ENCODE measurements at places on chromosomes 1 and 21. TPM values are rescaled to one million over a fixed set of nuclear protein-coding genes. Genes with fewer than 3 reads are reported as not detected.

- DNase-seq = no peak
- no peaks in the 10 kb centered on the region for H3K27me3 ChIP-seq
- no peaks in the 10 kb centered on the region for H3K4me1 ChIP-seq
- H3K36me3 ChIP-seq = no peaks in the 10 kb centered on the region
Observed at GRCh38 chr1:225021037-225021436, 91.6 kb downstream of the DNAH14 start.

GRCh38 chr1:46413596-46413985 lies 19.5 kb downstream of the FAAH start:
- H3K27me3 ChIP-seq = peaks cover 17% of the 10 kb centered on the region
- H3K4me1 ChIP-seq = no peaks in the 10 kb centered on the region
- H3K36me3 ChIP-seq = no peaks in the 10 kb centered on the region
- no peak overlapping the region for H3K27ac ChIP-seq
- no peak overlapping the region for H3K4me3 ChIP-seq
- DNase-seq = peak; percentile 86

DNA sequence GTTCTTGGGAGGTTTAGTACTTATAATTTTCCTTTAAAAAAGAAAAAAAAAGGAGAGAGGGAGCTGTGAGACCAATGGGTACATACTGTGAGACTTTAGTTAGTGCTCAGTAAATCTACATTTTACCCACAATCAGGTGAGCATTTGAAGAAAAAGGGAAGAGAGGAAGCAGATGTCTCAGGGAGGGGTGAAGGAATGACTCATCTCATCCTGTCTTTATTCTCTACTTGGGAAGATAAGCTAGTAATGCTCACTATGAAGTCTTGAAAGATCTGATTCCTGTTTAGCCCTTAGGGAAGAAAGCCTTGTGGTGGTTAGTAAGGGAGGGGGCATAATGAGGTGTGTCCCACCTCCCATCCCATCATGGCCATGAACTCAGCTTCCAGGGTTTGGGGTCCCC lies 112.6 kb downstream of the PLD5 start:
- H3K27ac ChIP-seq = no peak overlapping the region
- no peak for DNase-seq
- no peaks in the 10 kb centered on the region for H3K36me3 ChIP-seq
- H3K4me1 ChIP-seq = no peaks in the 10 kb centered on the region
- H3K4me3 ChIP-seq = no peak overlapping the region

DNA sequence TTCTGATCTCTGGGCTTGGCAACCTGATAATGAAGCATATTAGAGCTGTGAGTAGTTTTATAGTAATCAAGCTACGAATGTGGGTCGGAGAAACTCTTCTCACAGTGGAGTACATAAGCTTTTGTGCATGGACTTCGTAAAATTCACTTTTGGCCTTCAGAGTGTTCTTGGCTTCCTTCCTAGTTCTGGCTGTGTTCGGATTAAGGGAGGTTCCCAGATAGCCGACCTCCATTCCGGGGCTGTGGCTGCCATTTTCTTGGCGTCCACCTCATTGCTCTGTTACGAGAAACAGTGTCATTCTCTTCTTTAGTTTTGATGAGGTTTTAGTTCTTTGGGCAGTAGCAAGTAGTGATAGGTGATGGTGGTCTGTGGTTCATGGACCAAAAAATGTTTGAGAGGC lies 26.3 kb downstream of the CAMTA1 start:
- no peak for DNase-seq
- peaks cover 7% of the 10 kb centered on the region for H3K36me3 ChIP-seq
- no peak overlapping the region for H3K27ac ChIP-seq
- H3K27me3 ChIP-seq = no peaks in the 10 kb centered on the region
- peaks cover 2% of the 10 kb centered on the region for H3K4me1 ChIP-seq
- H3K4me3 ChIP-seq = no peak overlapping the region

ZNF697 gene
- 15.6 TPM for total RNA-seq

GCSAML gene
- not detected for total RNA-seq

DNA sequence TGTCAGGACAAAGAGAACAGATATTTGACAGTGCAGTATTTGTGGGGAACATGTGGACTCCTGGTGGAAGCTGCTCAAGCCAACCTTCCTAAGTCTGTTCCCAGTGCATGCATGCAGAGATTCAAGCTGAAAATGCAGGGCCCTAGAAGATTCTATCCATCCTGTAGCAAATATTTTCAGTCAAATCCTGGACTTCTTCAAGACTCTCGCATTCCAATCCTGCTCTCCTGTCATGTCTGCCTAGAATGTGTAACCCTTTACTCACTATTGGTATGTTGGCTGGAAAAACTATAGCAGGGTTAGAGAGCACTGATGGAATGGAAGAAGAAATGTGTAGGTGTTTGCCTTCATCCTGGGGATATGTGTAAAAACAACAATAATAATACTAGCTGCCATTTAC lies 385.6 kb upstream of the PKN2 start:
- no peak overlapping the region for H3K4me3 ChIP-seq
- no peaks in the 10 kb centered on the region for H3K27me3 ChIP-seq
- no peaks in the 10 kb centered on the region for H3K4me1 ChIP-seq
- H3K27ac ChIP-seq = no peak overlapping the region
- no peaks in the 10 kb centered on the region for H3K36me3 ChIP-seq

FRRS1 gene
- 24.4 TPM for total RNA-seq

DNA sequence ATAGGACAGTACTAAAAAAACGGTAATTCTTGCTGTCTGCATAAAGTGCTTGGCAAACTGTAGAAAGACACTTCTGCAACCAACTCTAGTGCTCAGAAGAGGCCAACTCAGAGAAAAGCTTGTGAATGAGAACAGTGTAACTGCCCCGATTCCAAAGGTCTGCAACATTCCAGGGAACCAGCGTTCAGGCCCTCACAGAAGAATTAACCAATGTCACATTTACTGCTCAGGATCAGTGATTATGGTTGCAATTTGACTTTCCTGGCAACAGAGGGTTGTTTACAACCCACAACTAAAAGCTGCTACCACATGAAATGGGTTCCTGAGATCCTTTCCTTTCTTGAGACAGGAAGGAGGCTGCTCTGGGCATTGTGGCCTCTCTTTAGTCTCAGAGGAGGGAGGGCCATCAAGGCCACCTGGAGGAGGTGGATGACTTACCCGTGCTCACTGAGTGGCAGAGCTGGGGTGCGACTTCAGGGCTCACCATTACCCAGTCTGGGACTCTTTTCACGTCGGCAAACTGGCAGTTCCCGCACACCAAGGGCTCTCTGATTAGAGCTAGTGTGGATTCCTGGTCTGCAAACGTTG lies 15.3 kb downstream of the SRSF4 start:
- H3K4me3 ChIP-seq = no peak overlapping the region
- peak; percentile 59 for DNase-seq
- peaks cover 11% of the 10 kb centered on the region for H3K4me1 ChIP-seq

A3GALT2 gene
- not detected for total RNA-seq

GRCh38 chr1:41281334-41281733 lies 39.2 kb upstream of the SCMH1 start:
- peaks cover 16% of the 10 kb centered on the region for H3K27me3 ChIP-seq
- H3K27ac ChIP-seq = no peak overlapping the region
- H3K4me3 ChIP-seq = no peak overlapping the region
- DNase-seq = no peak
- no peaks in the 10 kb centered on the region for H3K36me3 ChIP-seq

DNA sequence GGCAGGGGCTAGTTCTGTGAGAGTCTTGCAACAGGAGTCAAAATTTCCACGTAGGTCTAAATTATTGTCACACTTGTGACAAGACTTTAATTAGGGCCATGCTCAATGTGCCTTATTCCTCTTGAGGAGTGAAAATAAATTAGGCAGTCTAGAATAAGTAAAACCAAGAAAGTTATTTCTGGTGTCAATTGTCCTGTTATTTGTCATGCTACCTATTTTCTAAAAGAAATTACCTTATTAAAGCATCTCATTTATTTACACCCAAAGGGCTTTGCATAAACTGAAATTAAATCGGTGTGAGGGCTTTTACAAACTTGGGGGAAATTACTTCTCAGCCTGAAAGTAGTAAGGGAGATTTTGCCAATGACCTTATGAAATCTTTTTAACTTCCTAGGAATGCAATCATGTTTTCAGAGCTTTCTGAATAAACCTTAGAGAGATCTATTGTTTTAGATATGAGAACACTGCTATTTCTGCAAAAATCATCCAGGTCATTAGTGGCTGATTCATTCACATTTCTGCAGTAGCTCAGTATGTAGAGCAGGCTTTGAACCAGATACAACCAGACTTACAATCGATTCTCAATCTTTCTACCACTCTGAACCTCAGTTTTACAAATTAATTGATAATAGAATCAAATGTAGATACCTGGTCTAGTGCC lies 221.2 kb upstream of the SAMSN1 start:
- no peak overlapping the region for H3K4me3 ChIP-seq
- no peak for DNase-seq
- H3K27ac ChIP-seq = no peak overlapping the region
- H3K4me1 ChIP-seq = no peaks in the 10 kb centered on the region
- no peaks in the 10 kb centered on the region for H3K27me3 ChIP-seq
- no peaks in the 10 kb centered on the region for H3K36me3 ChIP-seq

DNA sequence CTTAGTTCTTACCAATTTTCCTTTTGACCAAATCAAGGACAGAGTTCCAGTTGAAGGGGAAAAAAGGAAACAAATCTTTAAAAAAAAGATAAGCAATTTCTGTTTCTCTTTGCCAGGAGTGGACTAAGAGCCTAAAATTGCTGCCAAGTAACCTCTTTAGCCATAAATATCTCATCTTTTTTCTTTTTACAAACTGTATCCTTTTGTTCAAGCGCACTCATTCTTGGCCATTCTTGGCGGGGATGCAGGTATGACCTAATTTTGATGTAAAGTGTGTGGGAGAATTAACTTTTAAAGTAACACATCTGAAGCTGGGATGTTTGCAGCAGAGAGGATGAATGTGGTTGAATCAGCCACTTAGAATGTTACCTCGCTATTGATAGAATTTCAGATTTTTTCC lies 13.4 kb upstream of the KIF1B start:
- H3K4me1 ChIP-seq = no peaks in the 10 kb centered on the region
- H3K27ac ChIP-seq = no peak overlapping the region
- no peaks in the 10 kb centered on the region for H3K27me3 ChIP-seq
- no peak for DNase-seq

- DNase-seq = no peak
- H3K27ac ChIP-seq = no peak overlapping the region
- no peak overlapping the region for H3K4me3 ChIP-seq
Observed at GRCh38 chr1:97164276-97164639, 442.7 kb downstream of the PTBP2 start.

- peaks cover 3% of the 10 kb centered on the region for H3K4me1 ChIP-seq
- no peak overlapping the region for H3K4me3 ChIP-seq
- H3K27ac ChIP-seq = peak overlapping the region; percentile 54
- no peak for DNase-seq
Observed at GRCh38 chr1:244154872-244155531, 103.9 kb downstream of the ZBTB18 start.

SLC44A3 gene
- total RNA-seq = 6.3 TPM

DNA sequence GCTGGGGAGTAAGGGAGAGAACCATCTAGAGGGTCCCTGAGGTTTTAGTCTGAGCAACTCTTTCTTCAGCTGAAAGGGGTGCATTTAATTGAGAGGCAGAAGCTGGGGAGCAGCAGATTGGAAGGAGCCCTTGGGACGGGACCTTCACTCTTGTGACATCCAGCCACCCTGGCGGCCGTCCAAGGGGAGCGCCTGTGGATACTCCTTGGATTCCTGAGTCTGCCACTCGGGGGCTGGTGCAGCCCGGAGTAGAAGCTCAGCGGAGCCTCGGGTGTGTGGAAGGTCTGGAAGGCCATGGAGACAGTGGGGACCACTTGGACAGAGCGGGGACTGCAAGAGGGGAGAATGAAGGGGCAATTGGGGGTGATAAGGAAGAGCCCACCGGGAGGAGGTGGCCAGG lies 68.7 kb downstream of the AJAP1 start:
- H3K36me3 ChIP-seq = peaks cover 27% of the 10 kb centered on the region
- H3K4me3 ChIP-seq = no peak overlapping the region
- DNase-seq = no peak
- H3K4me1 ChIP-seq = peaks cover 10% of the 10 kb centered on the region
- H3K27ac ChIP-seq = no peak overlapping the region

- no peaks in the 10 kb centered on the region for H3K27me3 ChIP-seq
- peaks cover 46% of the 10 kb centered on the region for H3K36me3 ChIP-seq
- DNase-seq = peak; percentile 93
- peak overlapping the region; percentile 87 for H3K27ac ChIP-seq
Observed at GRCh38 chr1:26412180-26412840, 1.7 kb downstream of the LIN28A start.

DNA sequence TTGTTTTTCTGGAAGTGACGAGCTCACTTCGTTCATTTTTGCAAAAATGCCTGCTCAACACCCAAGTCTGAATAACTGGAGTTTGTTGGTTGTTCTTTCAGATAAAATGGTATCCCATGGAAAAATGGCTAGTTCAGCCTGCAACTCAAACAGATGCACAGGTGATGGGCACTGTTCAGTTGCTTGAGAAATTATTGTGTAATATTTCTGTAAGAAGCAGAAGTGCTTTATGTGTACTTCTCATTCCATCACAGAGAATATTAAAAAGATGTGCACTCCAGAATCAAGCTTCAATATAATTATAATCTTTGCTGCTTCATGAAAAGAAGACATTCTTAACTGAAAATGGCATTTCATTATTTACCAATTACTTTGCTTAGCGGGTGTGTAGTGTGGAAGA lies 9.1 kb downstream of the SYT2 start:
- H3K27me3 ChIP-seq = peaks cover 14% of the 10 kb centered on the region
- no peak for DNase-seq
- H3K27ac ChIP-seq = no peak overlapping the region
- H3K4me1 ChIP-seq = no peaks in the 10 kb centered on the region

- H3K36me3 ChIP-seq = no peaks in the 10 kb centered on the region
- no peaks in the 10 kb centered on the region for H3K27me3 ChIP-seq
- no peak overlapping the region for H3K4me3 ChIP-seq
Observed at GRCh38 chr1:48765335-48765734, 11.4 kb downstream of the BEND5 start.

- no peak overlapping the region for H3K27ac ChIP-seq
- peak overlapping the region; percentile 80 for H3K4me3 ChIP-seq
- H3K36me3 ChIP-seq = no peaks in the 10 kb centered on the region
- H3K27me3 ChIP-seq = peaks cover 37% of the 10 kb centered on the region
- DNase-seq = no peak
Observed at GRCh38 chr1:26960625-26960966, 328 bp upstream of the KDF1 start.

SIM2 gene
- total RNA-seq = not detected

GRCh38 chr1:157176016-157176415 lies 37.8 kb upstream of the ETV3 start:
- H3K4me3 ChIP-seq = no peak overlapping the region
- H3K27ac ChIP-seq = no peak overlapping the region
- DNase-seq = no peak
- no peaks in the 10 kb centered on the region for H3K4me1 ChIP-seq
- H3K36me3 ChIP-seq = no peaks in the 10 kb centered on the region

- H3K27me3 ChIP-seq = peaks cover 4% of the 10 kb centered on the region
- no peak overlapping the region for H3K27ac ChIP-seq
- no peak overlapping the region for H3K4me3 ChIP-seq
- no peaks in the 10 kb centered on the region for H3K4me1 ChIP-seq
- DNase-seq = peak; percentile 24
- H3K36me3 ChIP-seq = no peaks in the 10 kb centered on the region
Observed at GRCh38 chr1:181386951-181387350, 96.4 kb upstream of the CACNA1E start.

CD1E gene
- total RNA-seq = not detected

Measured in endodermal cell (in vitro differentiated cells).